ENCODE measurements at places on chromosomes 11 and 22. TPM values are rescaled to one million over a fixed set of nuclear protein-coding genes. Genes with fewer than 3 reads are reported as not detected.
A peak's percentile ranks its signal among the peaks of the same experiment; 100 is the strongest.

DNA sequence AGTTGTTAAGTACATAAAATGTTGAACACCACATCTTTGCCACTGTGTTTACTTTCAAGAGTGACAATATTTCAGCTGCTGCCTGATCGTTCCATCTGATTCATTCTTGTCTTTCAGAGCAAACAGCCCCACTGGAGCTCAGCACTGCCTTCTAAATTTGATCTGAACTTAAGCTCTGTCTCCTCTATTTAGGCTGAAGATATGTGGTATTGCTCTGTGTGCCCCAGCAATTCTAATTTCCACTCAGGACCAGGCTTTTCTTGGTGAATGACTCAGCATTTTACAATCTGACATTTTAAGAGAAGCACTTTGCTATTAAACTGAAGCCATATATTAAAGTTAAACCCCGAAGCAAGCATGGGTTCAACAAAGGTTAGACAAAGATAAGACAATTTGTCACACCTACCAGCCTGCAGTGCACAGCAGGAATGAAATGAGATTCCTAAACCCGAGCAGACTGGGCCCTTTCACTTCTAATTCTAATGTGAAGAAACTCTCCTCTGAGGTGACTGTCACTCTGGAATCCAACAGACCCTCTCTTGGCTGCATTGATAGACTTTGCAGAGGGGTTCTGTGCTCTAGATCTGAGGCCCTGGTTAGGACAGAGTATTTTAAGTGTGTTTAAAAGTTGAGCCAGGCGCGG is 41.7 kb upstream of the PLET1 start:
- no peak for DNase-seq

DNA sequence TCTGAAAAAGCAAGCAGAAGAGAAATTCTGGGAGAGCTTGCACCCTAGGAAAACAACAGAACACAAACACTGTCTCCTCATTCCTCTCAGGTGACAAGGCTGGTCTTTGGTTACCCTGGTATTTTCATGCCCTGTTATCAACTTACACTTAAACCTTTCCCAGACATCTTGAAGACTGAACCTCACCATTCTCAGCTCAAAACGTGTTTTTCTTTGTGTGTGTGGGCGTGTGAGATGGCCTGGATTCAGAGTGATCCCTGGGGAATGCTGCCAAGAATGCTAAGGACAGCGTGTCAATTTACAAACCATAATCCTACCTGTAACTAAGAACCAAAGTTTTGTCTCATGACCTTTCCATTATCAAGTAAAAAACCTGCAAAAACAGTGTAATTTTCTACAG is 33.3 kb downstream of the ELF5 start:
- DNase-seq = no peak

GRCh38 chr11:88315015-88315414 is 22.5 kb downstream of the CTSC start:
- DNase-seq = no peak

- no peak for DNase-seq
Measured at GRCh38 chr11:61528114-61528513, 19.6 kb downstream of the LRRC10B start.

DNA sequence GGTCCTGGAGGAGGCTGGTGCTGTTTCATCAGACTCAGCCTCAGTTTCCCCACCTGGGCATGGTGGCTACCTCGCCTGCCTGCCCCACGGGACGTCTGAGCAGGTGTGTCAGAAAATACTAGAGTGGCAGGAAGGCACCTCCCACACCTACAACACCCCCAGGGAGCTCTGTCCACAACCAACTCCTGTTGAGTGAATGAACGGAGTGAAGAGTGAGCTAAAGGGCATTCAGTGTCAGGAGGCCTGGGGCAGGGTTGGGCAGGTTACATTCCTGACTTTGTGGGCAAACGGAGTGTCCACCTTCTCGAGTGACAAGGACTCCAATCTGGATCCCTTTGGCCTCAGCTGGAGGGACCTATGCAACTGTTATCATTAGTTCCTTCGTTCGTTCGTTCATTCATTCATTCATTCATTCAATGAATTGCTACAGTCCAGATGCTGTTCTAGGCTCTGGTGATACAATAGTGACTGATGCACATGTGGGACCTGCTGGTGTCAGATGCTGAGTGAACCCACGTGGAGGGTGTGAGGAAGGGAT is 195.2 kb downstream of the CTTN start:
- no peak for DNase-seq

GRCh38 chr11:12157241-12157661 is 46.9 kb downstream of the MICAL2 start:
- no peak for DNase-seq

- DNase-seq = no peak
Measured at GRCh38 chr22:39733191-39733590, 160.4 kb downstream of the ENTHD1 start.

- no peak for DNase-seq
Measured at GRCh38 chr11:120135838-120136237, 2.1 kb downstream of the TRIM29 start.

DNA sequence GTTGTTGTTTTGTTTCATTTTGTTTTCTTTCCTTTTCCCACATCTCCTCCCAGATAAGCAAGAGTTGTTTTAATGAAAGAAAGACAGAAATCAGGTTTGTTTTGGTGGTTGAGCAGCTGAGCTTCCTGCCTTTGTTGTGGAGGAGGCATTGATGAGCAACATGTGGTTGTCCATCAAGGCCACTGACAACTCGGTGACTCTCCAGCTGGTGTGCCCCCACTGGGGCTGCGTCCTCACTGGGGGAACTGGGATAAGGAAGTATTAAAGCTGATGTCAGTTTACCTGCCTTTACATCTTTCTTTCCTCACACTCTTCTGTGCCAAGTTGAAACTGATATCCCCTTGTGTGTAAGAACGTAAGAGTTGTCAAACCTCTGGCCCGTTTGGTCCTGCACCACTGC is 5.9 kb downstream of the VPS26B start:
- no peak for DNase-seq

DNA sequence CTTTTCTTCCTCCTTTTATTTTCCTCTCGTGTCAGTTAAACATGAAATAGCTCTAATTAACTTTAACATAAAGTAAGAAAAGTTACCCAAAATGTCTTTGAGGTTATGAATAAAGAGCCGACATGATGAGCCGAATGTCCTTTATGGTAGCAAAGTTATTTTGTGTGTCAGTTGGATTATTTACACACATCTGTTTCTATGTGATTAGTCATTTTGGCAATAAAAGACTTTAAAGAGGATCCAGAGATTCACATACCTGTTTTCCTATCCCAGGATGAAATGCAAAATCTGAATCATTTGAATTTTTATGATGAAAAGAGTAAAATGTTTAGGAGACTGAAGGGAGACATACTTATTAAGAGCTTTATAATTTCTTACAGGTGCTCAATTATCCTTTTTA is 34.0 kb upstream of the TECTA start:
- DNase-seq = no peak

DNA sequence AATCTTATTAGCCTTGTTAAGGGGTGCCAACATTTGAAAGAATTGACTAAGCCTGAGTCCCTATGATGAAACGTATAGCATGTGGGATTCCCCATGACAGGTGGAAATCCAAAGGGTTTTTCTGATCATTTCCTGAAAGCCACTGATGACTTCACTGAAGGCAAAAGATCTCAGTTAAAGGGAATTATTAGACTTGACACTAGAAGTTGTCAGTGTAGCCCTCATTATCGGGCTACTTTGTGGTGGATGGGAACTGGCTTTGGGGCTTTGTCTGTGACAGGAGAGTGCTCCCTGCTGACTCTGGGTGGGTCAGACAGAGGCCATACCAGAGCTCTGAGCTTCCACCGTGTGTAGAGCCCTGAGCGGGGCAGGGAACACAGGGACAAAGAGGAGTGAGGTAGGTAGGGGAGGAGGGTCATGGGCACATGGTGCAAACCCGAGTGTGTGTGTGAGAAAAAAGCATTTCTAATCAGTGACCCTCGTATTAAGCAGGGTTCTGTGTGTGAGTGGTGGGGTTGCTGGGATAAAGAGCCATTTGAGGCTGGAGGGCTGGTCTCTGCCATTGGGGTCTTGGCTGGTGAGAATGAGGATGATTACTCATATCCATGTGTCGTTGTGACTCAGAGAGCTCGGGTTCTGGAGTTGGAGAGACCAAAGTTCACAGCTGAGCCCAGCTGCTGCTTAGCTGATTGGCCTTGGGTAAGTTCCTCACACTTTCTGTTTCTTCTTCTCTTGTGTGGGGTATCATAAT is 101.1 kb downstream of the GRIK4 start:
- DNase-seq = no peak

GRCh38 chr11:63761188-63761587 is 7.4 kb downstream of the ZFTA start:
- DNase-seq = no peak

- no peak for DNase-seq
Measured at GRCh38 chr11:109480251-109480650, 58.3 kb downstream of the C11orf87 start.

- DNase-seq = peak; percentile 89
Measured at GRCh38 chr11:65927904-65928397, 8.7 kb downstream of the DRAP1 start.

OR8I2 gene
- polyA plus RNA-seq = not detected

ASRGL1 gene
- 3.1 TPM for polyA plus RNA-seq

ZFTA gene
- 4.5 TPM for polyA plus RNA-seq

MIOX gene
- polyA plus RNA-seq = 0.24 TPM

PGGHG gene
- 134 TPM for polyA plus RNA-seq

All from spleen (tissue), 13 donors.